Omental fat pad (tissue), 4 donors: ENCODE measurements at places on chromosomes 4 and X.
A peak's percentile ranks its signal among the peaks of the same experiment; 100 is the strongest.

DNA sequence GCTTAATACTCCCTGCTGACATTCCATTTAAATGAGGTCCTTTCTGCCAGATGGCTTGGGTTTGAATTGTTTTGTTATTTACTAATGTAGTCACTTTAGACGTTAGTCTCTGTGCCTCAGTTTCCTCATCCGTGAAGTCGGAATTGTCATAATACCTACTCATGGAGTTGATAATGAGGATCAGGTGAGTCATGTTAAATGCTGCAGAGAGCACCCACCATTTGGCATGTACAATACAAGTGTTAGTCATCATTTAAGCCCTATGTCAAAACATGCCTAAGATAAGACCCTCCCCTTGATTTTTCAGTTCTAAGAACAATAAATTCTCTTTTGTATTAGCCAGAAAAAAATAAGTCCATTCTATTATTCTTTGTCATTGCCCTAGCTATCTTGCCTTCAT lies 534.8 kb upstream of the HTR2C start:
- DNase-seq = no peak

DNA sequence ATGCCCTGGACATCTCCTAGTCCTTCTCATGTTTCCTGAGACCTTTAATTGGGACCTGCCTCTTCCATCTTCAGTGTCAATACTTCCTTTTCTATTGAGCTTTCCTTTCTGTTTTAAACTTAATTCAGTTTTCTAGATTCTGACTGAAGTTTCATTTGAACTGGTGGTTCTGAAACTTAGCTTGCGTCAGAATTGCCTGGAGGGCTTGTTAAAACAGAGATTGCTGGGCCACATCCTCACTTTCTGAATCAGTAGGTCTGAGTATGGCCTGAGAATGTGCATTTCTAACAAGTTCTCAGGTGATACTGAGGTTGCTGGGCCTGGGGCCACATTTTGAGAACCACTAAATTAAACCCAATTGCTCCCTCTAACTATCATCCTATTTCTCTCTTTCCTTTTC lies 152.1 kb upstream of the DGKK start:
- DNase-seq = no peak

DNA sequence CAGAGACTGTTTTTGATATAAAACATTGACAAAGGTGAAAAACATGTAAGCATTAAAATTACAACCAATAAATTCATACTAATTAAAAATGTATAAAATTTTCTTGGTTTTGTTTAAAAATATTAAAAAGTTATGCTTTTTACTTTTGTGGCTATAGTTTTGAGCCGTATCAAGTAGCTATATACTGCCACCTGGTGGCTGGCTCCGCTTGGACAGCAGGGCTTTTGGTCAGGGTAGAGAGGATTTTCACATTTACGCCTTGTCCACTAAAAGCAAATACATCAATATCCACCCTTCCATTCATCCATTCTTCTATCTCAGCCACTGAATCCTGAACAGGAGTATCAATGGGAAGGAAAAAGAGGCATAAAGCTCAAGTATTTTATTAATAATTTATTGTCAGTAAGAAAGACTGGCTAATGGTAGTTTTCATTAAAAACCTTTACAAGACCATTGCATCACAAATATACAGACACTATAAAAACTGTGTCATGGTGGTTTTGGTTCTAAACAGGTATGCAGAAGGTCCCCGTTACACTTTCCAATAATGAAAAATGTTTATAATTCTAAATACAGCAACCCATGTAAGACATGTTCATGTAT lies 32.1 kb upstream of the MTNR1A start:
- peak; percentile 90 for DNase-seq

- DNase-seq = no peak
Observed at GRCh38 chr4:88452912-88453311, 4.0 kb upstream of the HERC5 start.

DNA sequence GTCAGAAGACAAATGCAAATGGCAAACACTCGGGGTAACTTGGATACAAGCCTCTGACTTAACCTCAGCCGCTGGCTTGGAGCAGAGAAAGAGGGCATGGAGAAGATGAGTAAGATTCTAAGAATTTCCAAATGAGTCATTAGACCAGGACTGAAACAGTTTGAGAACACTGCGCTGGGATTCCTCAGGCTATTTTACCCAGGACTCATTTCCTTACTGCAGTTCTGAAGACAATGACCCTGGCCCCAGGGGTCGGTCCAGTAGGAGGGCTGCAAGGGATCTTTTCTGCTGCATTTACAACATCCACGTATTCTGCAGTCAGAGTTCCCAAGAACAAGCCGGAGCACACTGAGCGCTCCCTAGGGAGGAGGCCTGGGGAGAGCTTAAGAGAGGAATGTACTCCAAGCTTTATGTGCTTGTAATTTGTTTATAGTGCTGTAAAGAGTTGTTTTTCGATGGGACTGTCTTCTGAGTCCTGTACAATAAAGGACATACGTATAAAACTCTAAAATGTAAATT lies 27.3 kb upstream of the SORBS2 start:
- no peak for DNase-seq

- DNase-seq = no peak
Observed at GRCh38 chrX:123504630-123505270, 228.1 kb downstream of the THOC2 start.

DNA sequence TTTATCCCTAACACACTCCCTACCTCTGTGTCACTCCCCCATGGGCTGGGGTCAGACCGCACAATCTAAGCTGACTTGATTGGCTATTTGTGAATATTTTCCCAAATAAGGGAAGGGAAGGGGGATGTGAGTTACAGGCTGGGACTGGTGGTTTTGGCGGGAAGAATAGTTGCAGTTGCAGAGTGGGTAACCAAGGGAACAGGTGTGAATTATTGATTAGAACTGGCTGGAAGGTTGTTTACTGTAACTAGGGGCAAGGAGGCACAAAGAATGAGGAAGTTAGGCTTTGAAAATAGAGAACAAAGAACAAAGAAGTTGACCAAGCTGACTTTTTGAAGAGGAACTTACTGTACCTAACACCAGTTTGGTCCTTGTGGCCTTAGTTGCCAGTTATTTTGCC lies 88.0 kb upstream of the XAGE2 start:
- DNase-seq = no peak

GRCh38 chr4:152357206-152357605 lies 178.7 kb downstream of the FBXW7 start:
- DNase-seq = no peak

DNA sequence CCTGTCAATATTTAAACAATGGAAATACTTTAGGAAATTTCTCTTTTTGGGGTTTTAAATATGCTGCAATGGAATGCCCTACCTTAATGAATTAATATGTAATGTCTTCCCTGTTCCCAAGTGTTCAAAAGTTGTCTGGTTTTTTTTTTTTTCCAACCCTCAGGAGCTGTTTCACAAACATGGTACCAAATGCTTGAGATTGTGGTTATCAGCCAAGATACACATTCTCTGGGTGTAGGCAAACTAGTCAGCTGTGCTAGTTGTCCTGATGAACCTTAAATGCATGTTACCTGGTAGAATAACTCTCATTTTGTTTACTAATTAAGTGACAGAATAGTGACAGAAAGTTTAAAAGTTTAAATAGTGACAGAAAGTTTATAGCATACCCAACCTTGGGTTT lies 50.7 kb downstream of the FHL1 start:
- no peak for DNase-seq

DNA sequence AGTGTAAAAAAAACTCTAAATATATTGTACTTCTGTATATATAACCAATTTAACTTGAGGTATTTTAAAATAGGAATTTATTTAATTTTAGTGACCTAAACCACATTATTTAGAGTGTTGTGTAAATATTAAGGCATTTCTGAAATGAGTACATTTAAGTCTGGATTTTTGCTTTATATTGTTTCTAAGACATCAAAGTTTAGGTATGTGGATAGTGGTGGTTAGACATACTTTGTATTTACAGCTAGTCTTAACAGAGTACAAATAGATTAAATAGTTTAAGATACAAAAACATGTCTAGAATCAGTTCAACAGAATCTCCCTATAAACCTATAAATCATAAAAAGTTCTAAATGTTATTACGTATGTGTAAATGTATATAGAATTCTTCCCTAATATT lies 588.5 kb downstream of the TRIML1 start:
- no peak for DNase-seq

- no peak for DNase-seq
Observed at GRCh38 chr4:158710814-158711213, 12.4 kb downstream of the PPID start.

DNA sequence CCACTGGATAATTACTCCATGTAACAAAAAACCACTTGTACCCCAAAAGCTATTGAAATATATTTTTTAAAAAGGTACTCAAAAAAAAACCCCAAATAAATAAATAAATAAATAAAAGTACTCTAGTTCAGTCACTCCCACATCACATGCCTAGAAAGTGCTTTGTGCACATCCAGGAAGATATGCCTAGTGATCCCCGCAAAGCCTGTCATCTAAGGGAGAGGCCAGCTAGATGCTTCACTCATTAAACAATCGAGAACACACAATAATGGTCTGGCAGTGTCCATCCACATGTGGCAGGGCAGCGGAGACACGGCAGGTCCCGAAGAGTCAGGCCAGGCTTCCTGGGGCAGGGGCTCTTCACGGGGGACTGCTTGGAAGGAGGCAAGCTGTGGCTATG lies 47.6 kb downstream of the RAB33B start:
- no peak for DNase-seq
